ENCODE measurements at places on chromosomes 6 and 20.

DNA sequence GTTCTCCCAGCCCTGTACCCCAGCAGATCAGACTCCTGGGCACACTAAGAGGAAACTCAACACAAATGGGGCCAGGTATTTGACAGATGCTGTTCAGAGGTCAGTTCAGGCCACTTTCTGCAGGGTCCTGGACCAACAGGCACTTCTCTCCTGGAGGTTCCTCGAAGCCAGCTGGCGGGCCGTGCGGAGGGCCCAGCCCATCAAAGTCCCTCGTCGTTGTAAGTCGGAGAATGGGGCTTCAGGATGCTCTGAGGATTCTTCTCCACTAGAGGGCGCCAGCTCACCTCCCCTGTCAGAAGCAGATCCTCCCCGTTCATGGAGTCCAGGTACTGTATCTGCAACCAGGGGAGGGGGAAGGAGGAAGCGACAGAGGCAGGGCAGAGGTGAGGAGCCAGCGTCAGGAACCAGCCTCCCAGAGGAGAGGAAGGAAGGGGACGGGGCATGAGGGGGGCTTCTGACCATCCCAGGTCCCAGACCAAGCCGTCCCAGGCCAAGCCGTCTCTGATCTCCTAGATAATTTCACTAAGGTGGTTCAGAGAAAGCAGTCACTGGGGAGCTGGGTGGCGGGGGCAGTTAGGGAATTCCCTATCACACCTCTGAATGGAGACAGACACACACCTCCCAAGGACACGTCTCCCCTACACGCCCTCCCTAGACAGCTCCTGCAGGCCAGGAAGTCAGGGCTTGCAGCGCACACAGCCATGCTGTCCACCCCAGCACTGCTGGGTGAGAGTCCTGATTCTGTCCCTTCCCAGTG lies 11.7 kb upstream of the FAM83C start:
- peak; percentile 93 for DNase-seq

- no peak for DNase-seq
These were observed 21.7 kb downstream of the TAF8 start for GRCh38 chr6:42071881-42072583.

DNA sequence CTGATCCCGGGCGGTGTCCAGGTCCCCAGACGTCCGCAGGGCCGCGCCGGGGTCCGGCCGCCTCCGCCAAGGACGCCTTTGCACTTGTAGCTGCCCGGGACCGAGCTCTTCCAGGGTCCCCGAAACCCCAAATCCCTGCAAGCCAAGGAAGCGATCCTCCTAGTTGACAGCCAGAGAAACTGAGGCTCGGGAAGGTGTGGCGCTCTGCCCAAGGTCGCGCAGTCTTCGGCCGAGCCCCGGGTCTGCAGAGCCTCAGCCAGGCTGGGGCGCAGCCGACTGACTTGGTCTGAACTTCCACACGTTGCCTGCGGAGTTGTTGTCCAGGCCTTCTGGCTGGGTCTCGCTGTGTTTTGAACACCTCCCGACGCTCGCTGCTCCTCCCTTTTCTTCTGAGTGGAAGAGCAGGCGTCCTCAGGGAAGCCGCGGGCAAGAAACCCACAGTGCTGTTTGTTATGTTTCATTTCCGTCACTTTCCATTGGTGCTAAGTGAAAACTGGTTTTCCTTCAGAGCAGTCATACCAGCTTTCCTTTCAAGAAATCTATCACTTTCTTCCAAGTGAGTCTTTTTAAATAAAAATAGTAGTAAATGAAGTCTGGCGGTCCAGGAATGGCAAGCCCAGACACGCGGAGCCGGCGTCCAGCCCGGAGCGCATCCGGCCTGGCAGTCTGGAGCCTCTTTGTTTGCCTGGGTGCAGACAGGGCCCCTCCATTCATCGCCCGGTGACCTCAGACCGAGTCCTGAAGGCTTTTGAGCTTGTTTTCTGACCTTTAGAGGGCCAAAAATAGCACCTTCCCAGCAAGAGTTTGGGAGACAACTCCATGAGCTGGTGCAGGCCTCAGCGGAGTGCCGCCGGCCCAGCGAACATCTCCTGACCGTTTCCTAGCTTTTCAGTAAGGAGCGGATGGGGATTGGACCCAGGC lies 698 bp downstream of the FAM210B start:
- DNase-seq: peak; percentile 36

DNA sequence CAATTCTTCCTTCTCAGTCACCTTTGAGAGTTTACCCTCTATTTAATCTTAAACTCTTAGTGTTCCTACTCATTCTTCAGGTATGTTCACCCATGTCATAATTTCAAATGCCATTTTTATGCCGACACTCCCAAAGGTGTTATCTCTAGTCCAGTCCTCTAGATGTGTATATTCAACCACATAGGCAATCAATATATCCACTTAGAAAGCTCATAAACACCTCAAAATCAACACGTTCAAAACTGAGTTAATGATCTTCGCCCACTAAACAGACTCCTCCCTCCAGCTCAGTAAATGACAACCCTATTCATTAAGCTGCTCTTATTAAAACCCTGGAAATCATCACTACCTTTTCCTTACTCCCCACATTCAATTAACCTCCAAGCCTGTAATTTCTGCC lies 6.4 kb downstream of the OSTM1 start:
- no peak for DNase-seq

- DNase-seq: no peak
These were observed 544 bp upstream of the NRM start for GRCh38 chr6:30691208-30691847.

DNA sequence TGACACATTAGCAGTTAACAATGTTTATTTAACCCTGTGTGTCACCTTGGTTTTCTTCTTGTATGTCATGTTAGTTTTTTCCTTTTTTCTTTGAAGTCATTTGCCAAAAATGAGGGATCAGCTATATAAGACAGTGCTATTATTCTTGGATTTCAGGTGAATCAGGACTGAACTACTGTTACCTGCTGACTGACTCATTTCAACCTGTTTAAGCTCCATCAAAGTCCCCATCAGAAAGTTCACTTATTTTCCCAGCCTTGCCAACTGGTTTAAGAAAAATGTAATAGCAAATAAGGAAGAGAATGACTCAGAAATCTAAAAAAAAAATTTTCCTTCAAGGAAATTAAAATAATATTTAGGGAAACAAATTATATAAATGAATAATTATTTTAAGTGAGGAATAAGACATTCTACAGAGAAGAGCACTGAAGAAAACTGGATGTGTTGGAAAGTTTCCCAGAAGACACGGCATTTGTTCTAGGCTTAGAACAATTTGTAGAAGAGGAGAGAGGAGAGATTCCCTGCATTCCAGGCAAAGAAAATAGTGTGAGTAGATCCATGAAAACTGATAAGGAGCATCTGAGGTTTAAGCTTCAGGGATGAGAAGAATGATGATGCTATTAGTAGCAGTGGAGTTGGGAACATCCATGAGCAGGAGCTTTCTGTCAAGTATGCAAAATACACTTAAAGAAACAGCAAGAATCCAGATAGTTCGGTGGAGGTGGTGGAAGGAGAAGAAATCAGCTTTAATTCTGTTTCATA lies 84.9 kb upstream of the SIM1 start:
- no peak for DNase-seq

DNA sequence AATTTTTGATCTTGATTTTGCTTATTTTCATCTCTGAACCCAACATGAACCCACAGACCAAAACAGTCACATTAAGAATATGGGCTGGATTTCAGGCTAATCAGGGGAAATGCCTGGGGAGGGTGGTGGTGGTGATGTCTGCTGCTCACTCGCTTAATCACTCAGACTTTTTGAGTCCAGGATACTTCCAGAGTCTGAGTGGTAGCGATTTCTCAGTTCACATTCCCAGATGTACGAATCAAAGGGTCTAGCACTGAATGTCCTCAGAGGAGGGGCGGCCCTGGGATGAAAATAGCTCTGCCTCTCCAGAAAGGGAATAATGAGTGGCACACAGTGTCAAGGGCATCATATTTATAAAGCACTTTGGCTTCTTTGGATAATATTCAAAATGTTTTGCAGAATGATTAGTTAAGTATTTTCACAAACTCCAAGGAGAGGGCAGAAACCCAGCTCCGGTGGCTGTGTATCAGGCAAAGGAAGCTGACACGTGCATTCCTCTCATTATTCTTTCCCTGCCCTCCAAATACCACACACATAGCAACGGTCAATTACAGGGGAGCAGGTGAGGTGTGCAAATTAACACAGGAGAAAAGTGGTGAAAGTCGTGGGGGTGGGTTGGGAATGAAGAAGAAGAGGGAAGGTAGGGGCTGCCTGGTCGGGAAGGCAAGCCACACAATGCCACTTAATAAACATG lies 345.2 kb upstream of the RSPO3 start:
- DNase-seq: no peak

GRCh38 chr6:24987446-24988115 lies 51.8 kb upstream of the RIPOR2 start:
- DNase-seq: no peak

- no peak for DNase-seq
These were observed 99.8 kb downstream of the TAF4 start for GRCh38 chr20:61965606-61966491.

GRCh38 chr6:158630938-158631616 lies 13.5 kb downstream of the DYNLT1 start:
- DNase-seq: no peak

DNA sequence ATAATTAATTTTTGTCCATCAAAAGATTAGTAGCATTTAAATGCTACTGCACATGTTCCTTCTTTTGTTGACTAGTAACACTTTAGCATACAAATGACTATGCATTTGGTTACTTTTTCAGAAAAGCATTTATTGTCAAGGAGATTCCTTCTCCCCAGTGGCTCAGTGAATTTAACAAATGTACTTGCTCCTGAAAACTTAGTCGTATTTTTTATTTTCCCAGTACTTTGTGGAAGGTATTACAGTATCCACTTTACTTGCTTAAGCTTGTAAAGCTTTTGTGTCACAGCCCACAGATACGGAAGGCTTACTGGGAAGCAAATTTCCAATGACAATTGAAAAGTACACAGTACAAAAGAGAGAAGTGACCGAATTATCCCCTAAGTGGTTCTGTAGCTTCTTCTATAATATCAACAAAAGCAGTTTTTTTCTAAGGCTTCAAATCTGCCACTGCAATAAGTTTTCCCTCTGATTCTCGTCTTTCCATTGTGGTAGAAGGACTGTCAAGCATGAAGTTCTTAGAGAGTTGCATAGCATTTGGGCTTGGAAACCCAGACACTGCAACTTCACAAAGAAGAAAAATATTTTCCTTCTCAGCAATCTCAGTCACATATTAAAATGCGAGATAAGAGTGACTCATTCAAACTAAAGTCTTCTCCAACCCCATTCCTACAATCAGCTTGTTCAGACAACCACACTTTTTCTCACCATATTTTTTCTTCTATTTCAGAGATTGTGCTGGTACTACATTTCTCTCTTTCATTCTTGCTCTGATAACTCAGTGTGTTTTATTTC lies 431.2 kb downstream of the GRIK2 start:
- no peak for DNase-seq

- DNase-seq: no peak
These were observed 51.5 kb upstream of the ENPP4 start for GRCh38 chr6:46078294-46078693.

- DNase-seq: no peak
These were observed 2.9 kb downstream of the COL20A1 start for GRCh38 chr20:63295846-63296245.

- no peak for DNase-seq
These were observed 142.4 kb upstream of the SLC24A3 start for GRCh38 chr20:19070026-19070425.

- DNase-seq: peak; percentile 93
These were observed 92.7 kb upstream of the SIRPA start for GRCh38 chr20:1802385-1803060.

DNA sequence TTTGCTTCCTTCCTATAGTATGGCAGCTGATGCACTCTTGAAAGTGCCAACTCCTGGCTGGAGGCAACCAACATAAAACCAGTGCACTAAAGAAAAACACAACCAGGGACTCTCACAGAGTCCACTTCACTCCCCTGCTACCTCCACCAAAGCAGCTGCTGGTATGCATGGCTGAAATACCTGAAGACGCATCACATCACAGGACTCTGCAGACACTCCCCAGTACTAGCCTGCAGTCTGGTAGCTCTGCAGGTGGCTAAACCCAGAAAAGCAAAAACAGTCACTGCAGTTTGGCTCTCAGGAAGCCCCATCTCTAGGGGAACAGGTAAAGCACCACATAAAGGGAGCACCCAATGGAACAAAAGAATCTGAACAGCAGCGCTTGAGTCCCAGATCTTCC lies 473.0 kb upstream of the SPTLC3 start:
- DNase-seq: no peak

DNA sequence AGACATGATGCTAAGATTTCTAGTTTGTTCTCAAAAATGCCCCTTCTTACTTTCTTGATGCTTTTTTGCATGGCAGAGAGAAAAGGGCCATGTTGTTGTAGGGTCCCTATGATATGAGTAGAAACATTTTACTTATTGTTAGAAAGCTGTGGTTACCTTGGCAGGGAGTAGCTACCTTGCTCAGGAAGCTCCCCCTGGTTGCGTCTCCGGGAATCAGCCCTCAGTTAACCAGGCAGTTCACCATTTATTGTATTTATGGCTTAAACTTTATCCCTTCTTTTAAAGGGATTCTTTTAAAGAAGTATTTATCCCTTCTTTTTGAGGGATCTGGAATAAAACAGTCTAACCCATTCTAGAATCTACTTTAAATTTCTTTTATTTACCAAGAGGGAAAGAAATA lies 113.9 kb upstream of the PROKR2 start:
- DNase-seq: no peak

- no peak for DNase-seq
These were observed 197.3 kb downstream of the TASP1 start for GRCh38 chr20:13441388-13441787.

GRCh38 chr6:35677456-35677855 lies 11.3 kb downstream of the FKBP5 start:
- no peak for DNase-seq

- DNase-seq: peak; percentile 80
These were observed 5.5 kb downstream of the ELMO2 start for GRCh38 chr20:46400828-46401477.

DNA sequence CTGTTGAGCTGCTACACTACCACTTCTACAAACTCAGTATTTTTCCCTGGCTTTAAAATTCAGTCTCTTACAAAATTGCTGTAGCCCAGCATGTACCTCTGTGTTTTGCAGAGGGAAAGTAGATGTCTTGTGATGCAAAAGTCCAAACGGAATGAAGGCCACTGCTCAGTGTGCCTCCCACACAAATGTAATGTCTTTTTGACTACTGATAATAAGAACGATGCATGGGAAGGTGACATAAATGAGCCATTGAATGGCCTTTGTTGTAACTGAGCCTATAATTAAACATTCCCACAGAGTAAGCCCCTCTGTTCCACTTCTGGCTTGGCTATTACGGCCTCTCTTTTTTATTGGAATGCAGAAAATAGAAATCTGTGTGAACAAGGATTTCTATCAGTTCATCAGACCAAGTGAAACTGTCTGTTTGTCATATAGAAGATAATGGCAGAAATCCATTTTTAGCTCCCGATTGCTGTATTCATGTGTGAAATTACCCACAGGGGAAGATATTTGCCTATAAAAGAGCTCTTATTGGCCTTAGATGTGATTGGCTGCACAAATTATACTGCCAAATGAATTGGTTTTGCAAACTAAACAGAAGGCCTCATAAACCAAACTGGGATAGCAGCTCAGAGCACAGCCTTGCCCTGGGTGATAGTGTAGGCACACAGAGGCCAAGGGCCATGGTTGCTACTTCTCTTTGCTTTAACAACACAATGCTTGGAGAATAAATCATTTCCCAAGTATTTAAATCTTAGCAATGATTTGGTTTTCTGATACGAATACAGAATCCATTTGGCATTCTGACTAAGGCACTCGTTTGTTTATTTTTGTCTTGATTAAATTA lies 241.5 kb upstream of the PLN start:
- DNase-seq: no peak
